ENCODE measurements at places on chromosomes 4 and X. TPM values are rescaled to one million over a fixed set of nuclear protein-coding genes. Genes with fewer than 3 reads are reported as not detected.

PSAPL1 gene
- 0.15 TPM for total RNA-seq

AMBN gene
- total RNA-seq, result not detected

BTK gene
- not detected for total RNA-seq

SPANXA2 gene
- total RNA-seq, result not detected

ASIC5 gene
- not detected for total RNA-seq

ARL9 gene
- total RNA-seq, result 0.29 TPM

NXF2B gene
- not detected for total RNA-seq

TNIP3 gene
- total RNA-seq, result not detected

HS3ST1 gene
- total RNA-seq, result 4.2 TPM

LINC00632 gene
- 16.0 TPM for total RNA-seq

SLITRK2 gene
- not detected for total RNA-seq

GPR143 gene
- 0.52 TPM for total RNA-seq

ADH1A gene
- not detected for total RNA-seq

DNA sequence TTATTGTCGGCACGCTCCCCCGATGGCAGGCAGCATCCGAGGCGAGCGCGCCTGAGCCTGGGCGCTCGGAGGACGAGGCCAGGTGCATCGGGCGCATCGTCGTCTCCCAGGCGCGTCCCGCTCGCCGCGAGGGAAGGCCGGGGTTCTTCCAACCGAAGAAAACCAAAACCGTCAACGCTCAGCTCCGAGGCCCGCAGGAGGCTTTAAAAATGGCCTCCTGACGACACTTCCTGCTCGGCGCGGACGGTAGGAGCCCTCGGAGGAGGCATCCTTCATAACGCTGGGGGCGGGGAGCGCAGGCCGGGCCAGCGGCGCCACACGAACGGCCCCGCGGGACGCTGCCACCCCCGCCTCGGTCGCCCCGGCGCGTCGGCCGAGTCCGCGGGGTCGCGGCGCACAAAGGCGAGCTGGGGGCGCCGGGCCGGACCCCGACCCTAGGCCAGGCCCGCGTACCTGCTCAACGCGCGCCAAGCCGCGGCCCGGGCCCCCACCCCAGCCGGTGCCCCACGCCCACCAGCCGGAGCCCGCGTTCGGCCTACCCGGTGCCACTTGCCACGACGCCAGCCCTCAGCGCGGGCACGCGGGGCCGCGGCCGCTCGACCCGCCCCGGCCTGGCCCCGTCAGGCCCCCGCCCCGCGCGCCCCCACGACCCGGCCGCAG, 501 bp downstream of the ZNF518B start:
- DNase-seq, result peak; percentile 37

- peak; percentile 26 for DNase-seq
Observed at GRCh38 chr4:9765091-9765490, 16.3 kb upstream of the DRD5 start.

- DNase-seq, result peak; percentile 94
Observed at GRCh38 chr4:74267998-74268606, 40.2 kb upstream of the EPGN start.

- no peak for DNase-seq
Observed at GRCh38 chr4:87749883-87750282, 49.5 kb upstream of the IBSP start.

DNA sequence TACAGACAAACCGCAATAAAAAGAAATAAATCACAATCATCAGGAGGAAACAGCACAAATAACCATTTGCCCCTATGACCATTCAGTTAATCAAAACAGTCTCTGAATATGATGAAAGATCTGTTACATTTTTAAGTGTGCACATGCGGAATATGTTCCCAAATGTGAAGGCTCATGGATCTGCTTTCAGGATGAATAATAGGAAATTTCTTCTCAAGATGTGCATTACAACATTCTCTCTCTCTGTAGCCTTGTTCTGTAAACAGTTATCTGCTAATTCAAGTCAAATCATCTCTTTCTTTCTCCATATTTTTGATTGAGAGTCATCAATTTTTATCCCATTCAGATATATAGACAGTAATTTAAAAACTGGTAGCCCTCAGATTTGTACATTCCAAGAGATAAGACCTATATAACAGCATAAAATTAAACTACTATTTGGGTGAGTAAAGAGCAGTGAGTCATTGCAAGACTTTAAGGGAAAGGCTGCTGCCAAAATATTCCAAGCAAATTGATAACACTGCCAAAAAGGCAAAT, 433.9 kb upstream of the ATOH1 start:
- peak; percentile 30 for DNase-seq

DNA sequence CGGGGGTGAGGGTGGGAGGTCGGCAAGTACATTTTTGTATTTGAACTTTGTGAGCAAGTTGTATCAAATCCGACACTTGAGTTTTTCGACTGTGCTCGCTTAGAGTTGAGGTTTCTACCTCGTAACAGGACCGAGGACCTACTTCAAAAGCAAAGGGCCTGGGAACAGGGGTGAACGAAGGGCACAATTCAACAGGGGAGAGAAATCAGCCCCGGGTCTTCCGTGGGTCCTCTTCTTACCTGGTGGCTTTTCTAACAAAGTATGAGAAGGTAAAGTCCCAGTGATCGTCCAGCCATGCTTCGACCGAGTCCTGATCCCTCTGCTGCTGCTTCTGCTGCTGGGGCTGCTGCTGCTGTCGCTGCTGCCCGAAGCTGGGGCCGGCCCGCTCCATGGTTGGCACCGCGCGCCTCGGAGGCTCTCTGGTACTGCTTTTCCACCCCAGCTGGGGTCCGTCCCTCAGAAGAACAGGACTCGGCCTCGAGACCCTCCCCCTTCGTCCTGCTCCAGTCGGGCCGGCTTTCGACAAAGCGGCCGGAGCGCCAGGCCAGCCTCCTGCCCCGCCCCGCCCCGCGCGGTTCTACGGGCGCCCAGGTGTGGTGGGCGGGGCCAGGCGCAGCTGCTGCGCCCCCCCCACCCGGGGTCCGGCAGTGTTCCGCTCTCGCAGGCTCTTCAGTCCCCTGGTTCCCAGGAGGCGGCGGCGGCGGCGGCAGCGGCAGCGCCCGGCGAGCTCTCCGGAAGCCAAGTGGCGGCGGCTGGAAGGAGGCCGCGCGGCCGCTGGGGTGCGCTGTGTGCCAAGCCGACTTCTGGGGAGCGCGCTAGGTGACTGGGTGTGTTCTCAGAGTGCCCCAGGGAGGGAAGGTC, at the start of gene PDE5A:
PDE5A (minus strand) TSS at position 524 of the 861 bp plus-strand sequence; CDS start at position 391, 133 bp downstream.
- peak; percentile 87 for DNase-seq

GRCh38 chr4:105632599-105632998, 75.9 kb downstream of the INTS12 start:
- no peak for DNase-seq

DNA sequence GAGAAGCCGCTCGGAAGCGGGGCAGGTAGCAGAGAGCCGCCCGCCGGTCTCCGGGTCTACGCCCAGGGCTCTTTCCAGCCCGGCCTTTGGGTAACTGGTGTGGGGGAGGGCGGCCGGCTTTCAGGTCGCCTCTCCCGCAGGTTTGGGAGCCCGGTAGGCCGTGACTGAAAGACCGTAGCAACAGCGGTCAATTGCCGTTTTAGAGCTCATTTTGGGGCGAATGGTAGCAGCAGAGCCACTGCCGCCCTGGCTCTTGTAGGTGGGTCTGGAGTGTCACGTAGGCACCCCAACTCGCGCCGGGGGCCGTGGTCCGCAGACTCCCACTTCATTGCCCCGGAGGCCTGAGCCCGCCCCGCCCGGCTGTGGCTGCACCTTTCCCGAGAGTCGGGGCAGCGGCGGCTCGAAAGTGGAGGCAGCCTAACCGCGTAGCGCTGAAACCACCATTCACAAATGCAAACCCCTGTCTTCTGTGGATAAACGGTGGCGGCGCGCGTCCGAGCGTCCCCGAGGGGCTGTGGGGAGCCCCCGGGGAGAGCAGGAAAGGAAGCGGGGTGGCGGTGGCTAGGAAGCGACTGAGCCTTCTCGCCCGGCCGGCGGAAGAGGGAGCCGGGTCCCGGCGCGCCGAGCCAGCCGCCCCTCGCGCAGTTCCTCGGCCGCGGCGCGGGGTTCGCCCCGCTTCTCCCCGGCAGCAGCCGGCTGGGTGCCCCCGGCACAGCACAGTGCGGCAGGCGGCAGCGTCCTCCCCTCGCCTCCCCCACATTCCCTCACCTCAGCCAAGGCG, 2185.1 kb upstream of the TENM3 start:
- no peak for DNase-seq

- no peak for DNase-seq
Observed at GRCh38 chr4:19266566-19266965, 985.1 kb upstream of the SLIT2 start.

- DNase-seq, result no peak
Observed at GRCh38 chr4:7757501-7758471, 181.9 kb downstream of the AFAP1 start.

DNA sequence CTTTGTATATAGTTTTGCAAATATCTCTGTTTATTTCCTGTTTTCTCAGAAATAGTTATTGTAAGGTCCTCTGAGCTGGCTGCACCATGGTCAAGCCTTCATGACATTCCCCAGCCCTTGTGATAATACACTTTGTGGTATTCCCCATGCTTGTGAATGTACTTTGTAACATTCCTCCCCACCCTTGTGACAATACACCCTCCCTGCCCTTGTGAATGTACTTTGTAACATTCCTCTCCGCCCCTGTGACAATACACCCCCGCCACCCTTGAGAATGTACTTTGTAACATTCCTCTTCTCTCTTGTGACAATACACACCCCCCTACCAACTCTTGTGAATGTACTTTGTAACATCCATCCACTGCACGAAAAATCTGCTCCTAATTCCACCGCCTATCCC, 530.7 kb downstream of the CENPC start:
- DNase-seq, result no peak

DNA sequence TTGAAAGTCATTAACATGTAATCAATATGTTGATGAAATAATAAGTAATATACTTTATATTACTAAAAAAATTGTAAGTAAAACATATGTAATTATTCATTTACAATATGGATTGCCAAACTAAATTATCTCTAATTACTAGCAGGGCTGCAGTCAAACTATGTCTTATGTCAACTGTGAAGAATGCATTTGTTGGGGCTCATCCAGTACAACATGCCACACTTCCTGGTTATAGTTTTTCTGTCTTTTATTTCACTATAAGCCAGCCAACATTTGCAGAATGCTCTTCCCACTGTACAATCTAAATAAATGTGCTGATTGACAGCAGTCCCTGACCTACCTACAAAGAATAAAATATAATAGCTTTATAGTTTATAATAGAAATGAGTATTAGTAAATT, 975.4 kb upstream of the NDST4 start:
- DNase-seq, result peak; percentile 19

GRCh38 chrX:39052751-39053150, 251.5 kb downstream of the MID1IP1 start:
- DNase-seq, result no peak

- DNase-seq, result no peak
Observed at GRCh38 chr4:108902769-108903168, 139.9 kb upstream of the ETNPPL start.

DNA sequence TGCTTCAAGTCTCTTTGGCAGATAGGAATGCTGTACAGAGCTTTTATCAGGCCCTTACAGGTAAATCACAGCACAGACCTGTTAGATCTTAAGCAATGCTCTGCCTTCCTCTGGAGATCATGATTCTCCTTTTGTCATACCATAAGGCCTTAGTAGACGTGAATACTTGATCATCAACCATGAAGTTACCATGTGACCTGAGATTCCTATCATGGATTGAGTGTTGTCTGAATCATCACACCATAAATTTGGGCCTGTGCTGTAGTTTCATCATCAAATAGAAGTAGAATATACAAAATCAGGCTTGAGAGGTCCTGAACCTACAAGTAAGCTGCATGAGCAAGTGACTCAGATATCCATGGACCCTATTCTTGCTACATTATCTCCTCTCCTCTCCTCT, 466.8 kb upstream of the INTU start:
- DNase-seq, result no peak

GRCh38 chrX:102835504-102836146, 101.4 kb upstream of the RAB40AL start:
- DNase-seq, result peak; percentile 53

GRCh38 chr4:16598597-16599206, 299.7 kb downstream of the LDB2 start:
- no peak for DNase-seq

DNA sequence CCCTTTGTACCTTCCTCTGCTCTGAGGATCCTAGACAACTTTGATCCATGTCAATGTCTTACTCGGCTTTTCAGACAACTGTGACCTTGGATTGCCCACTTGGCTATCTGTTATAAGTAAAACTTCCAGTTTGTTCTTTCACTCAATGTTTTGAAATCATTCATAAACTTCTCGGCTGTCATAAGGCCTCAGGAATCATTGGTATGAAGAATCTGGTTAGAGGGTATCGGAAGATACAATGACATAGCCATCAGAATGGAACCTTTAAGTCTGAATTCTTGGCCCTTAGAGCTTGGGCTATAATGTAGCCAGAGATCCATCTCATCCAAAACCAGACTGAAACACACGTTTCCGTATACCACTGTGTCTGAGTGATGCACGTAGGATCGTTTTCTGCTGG, 59.0 kb upstream of the WDR1 start:
- DNase-seq, result no peak

DNA sequence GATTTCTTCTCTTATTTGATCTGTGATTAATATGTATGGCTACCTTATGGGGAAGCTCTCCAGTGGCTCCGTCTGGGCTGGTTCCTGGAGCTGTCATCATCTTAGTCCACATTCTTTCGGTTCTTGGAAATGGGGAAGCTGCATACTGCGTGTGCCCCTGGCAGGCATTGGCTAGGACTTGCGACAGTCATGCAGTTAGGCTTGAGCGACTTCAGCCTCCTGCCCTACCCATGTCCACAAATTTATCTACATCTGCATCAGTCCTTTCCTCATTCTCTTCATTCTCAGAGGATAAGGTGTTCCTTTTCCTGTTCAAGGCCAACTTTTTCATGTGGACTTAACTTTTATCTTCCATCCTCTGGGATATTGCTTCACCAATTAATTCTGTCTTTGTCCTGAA, 214.2 kb downstream of the RELL1 start:
- DNase-seq, result peak; percentile 71

GRCh38 chrX:49197543-49198087, 2.4 kb downstream of the SYP start:
- DNase-seq, result no peak

- no peak for DNase-seq
Observed at GRCh38 chr4:155761047-155761446, 2.2 kb downstream of the GUCY1B1 start.

DNA sequence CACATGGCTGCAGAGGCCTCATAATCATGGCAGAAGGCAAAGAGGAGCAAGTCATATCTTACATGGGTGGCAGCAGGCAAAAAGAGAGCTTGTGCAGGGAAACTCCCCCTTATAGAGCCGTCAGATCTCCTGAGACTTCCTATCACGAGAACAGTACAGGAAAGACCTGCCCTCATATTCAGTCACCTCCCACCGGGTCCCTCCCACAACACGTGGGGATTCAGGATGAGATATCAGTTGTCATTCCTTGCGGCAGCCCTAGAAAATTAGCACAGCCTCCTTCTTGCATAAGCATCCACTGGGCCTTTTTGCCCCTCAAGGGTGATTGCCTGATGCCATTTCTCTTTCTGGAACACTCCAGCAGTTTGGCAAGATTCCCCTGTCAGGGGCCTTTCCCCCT, 61.7 kb upstream of the STX18 start:
- no peak for DNase-seq

- DNase-seq, result peak; percentile 79
Observed at GRCh38 chr4:142840516-142841123, 5.5 kb downstream of the INPP4B start.

- DNase-seq, result no peak
Observed at GRCh38 chrX:154459832-154460231, 1.8 kb downstream of the PLXNA3 start.
